ENCODE measurements at places on chromosomes 3 and 15. TPM values are rescaled to one million over a fixed set of nuclear protein-coding genes. Genes with fewer than 3 reads are reported as not detected.

DNA sequence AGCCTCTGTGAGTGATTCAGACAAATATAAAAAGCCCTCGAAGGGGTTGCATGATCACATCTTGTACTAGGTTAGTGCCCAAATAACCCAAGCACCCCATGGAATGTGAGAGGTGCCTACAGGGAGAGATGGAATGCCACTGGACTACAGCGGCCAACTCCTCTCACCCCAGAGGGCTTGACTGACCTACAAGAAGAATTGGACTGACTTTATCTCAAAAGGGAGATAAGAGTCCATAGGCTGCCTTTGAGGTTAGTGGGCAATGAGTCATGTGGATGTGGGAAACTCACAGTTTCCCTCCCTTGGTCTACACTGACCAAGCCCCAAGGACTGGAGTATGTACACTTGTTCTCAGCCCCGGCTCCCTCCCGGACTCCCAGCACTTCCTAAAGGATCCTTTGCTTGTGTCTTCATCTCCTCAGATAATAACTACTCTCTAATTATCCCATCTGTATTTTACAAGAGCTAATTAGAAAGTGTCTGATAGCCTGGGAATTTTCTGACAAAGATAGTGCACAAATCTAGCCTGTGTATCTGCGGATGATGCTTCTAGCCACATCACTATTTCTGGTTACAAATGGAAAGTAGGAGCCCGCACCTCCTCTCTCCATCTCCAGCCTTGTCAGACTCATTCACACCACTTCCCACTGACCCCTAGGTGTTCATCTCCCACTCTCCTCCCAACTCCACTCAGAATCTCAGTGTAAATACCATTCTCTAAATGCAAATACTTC lies 547.8 kb upstream of the TBL1XR1 start:
- no peak for DNase-seq

DNA sequence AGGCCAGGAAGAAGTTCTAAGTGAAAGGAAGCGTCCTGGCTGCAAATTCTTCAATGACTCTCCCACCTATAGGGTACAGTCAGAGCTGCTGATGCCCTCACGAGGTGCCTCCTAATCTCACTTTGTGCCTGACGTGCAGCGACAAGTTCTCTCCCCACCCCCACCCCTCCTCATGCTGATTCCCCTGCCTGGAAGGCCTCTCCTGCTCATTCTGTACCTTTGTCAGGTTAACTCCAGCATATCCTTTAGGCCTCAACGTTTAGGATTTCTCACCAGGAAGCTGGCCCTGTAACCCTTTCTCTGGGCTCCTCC lies 25.0 kb downstream of the SLC12A8 start:
- DNase-seq = no peak

DNA sequence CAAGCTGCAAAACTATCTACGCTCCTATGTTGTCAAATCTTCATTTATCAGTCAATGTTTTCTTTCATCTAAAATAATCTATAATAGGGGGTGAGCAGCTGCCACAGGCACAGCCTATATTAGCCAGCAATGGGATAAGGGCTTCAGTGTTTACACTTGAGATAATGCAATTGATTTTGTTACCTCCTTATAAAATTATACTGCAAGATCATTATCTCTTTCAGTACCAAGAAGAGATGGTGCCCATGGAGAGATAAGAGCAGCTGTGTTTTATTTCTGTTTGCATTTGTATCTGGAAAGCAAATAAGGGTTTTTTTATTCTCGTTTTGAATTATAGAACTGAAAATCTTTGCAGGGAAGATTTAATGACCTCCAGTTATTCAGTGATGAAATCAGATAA lies 68.9 kb downstream of the PLD1 start:
- DNase-seq = no peak

The FBXW12 gene
- not detected for polyA plus RNA-seq

The RETNLB gene
- polyA plus RNA-seq = not detected

DNA sequence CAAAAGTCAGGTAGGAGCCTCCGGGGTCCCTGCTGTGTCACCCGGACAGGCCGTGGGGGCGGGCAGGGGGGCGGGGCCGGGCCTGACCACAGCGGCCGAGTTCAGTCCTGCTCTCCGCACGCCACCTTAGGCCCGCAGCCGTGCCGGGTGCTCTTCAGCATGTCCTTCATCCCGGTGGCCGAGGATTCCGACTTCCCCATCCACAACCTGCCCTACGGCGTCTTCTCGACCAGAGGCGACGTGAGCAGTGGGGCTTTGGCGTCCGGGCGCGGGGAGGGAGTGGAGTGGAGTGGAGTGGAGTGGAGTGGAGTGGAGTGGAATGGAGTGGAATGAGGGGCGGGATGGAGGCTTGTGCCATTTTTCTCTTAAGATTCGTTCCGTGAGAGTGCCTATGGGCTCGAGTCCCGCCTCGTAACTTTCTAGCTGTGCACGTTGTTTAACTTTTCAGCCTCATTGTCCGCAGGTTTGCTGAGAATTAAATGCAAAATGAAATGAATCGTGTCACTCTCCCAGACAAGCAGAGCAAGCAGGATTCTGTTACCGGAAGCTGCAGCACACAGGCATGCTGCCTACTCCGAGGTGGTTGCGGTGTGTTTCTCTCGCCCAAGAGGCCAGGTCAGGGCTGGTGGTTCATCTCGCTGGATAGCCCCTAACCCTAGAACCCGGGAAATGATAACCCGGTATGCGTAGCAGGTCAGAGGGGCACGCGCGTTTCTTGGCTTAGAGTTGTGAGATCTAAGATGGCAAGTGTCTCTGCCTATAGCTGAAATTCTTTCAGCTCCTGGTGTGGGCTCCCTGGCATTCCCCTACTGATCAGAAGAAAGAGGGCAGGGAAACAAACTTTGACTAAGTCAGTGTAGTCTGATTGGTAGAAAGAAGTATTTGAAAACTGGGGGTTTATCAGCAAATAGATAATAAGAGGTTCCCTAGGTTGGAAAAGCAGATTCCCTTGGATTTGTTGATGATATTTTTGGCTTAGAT lies at the start of gene FAH:
Gene FAH (plus strand): TSS at position 104 of the 981 bp plus-strand sequence. CDS start 56 bp downstream, at position 160.
- no peak for DNase-seq

GRCh38 chr3:136008732-136009470 lies 43.4 kb downstream of the PPP2R3A start:
- DNase-seq = no peak

- DNase-seq = no peak
These were observed 10.7 kb downstream of the CHST14 start for GRCh38 chr15:40481341-40482074.

DNA sequence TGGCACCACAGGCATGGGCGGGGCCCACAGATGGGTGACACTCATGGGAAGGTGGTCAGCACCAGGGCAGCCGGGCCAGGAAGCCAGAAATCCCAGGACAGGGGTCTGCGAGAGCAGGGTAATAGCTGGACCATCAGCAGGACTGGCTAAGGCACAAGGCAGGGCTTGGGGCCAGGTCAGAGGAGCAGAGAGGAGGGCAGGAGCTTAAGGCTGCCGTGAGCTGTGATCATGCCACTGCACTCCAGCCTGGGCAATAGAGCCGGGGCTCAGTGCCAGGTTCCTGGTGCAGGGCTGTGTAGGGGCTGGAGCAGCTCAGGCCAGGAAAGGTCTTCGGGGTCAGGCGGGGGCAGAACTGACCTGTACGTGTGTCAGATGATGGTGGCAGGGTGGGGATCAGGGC lies 64.2 kb upstream of the LINGO1 start:
- DNase-seq = no peak

The ABHD17C gene
- 9.0 TPM for polyA plus RNA-seq

Measured in urinary bladder (tissue), 4 donors.